ENCODE measurements at places on chromosomes 16 and 17.

DNA sequence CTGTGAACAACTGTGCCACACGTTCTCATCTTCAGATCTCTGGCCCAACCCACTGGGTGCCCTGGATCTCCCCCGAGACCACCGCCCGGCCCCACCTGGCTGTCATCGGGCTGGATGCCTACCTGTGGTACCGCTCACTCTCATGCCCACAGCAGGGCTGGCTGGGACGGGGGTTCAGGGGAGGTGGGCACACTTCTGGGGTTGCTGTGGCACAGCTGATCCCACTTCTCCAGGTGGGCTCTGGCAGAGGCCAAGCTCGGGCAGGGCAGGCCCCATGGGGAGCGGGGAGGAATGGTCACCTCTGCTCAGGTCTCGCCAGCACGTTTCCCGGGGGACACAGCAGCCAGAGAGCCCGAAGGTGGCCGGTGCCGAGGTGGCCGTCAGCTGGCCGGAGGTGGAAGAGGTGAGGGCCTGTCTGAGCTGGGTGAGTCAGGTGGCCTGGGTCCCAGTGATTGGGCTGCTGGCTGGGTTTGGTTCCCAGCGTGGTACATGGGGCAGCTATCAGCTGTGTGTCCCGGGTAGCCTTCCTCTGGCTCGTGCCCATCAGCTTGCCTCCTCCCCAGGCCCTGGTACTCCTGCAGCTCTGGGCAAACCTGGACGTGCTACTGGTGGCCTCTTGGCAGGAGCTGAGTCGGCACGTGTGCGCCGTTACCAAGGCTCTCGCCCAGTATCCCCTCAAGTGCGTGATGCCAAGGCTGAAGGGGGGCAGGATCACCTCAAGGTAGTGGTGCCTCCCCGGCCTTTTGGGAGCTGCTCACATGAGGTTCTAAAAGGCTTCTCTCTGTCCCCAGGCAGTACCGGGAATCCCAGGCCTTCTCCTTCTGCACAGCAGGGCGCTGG lies 2.3 kb upstream of the MRPS34 start:
- no peak for DNase-seq

GRCh38 chr17:31792007-31792585 lies 66.9 kb downstream of the COPRS start:
- no peak for DNase-seq

- no peak for DNase-seq
These were observed 45.9 kb downstream of the MAPT start for GRCh38 chr17:45940293-45940692.

- DNase-seq: no peak
These were observed 199.5 kb downstream of the WWOX start for GRCh38 chr16:78298986-78299385.

- no peak for DNase-seq
These were observed 124.2 kb upstream of the N4BP1 start for GRCh38 chr16:48734220-48734619.

DNA sequence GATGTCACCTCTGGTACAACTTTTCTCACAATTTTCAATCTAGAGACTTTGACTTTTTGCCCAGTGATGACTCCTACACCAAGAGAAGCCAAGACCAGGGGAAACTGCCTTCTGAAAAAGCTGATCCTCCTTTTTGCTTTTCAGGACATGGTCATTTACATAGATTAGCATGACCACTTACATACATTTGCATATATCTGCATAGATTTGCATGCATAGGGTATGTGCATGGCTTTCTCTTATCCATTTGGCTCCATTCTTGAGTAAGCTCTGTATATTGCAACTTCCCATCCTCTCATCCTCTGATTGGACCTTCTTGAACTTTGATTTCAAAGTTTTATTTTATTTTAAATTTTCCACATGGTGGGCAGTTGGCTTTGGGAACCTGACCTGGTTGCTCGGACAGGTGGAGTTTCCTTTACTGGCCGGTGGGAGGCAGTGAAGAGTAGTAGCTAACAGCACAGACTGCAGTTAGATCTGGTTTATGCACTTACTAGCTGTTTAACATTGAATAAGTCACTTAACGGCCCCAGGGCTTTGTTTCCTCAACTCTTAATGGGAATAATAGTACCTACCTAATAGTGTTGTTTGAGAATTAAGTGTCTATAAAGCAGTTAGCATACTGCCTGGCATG lies 92.9 kb downstream of the GPR139 start:
- DNase-seq: no peak

DNA sequence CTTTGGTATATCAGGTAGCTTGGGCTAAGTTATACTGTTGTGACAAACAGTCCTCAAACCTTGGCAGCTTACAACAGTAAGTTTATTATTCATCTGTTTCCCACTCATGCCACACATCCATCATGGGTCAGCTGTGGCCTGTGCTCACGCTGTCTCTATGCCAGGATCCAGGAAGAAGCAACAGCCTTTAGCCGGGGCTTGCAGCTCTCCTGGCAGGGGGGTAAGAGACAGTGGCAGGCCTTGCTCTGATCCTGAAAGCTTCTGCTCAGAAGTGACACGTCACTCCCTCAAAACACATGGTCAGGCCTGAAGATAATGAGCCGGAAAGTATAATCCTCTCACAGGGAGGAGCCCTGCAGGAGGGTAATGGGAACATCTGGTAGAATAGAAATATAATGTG lies 377.6 kb downstream of the CPPED1 start:
- DNase-seq: no peak

GRCh38 chr16:48608871-48609651 lies 919 bp downstream of the N4BP1 start:
- no peak for DNase-seq

GRCh38 chr17:48724251-48725003 lies 1.4 kb downstream of the PRAC2 start:
- peak; percentile 83 for DNase-seq

DNA sequence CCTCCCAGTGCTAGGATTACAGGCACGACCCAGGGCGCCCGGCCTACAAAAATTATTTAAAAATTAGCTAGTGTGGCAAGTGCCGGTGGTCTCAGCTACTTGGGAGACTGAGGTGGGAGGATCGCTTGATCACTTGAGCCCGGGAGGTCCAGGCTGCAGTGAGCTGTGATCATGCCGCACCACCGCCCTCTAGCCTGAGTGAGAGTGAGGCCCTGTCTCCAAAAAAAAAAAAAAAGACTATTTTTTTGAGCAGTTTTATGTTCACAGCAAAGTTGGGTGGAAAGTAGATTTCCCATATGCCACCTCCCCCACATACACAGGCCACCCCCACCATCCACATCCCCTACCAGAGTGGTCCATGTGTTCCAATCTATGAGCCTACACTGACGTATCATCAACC lies 84.9 kb downstream of the MGAT5B start:
- DNase-seq: no peak

- no peak for DNase-seq
These were observed 4.3 kb upstream of the SETD6 start for GRCh38 chr16:58510776-58511628.

GRCh38 chr16:83933885-83934683 lies 19.0 kb upstream of the OSGIN1 start:
- DNase-seq: no peak

GRCh38 chr16:84689111-84689510 lies 10.7 kb upstream of the USP10 start:
- no peak for DNase-seq

GRCh38 chr16:57235128-57236021 lies 9.7 kb upstream of the ARL2BP start:
- DNase-seq: no peak

GRCh38 chr16:22844416-22844815 lies 30.5 kb downstream of the HS3ST2 start:
- no peak for DNase-seq

DNA sequence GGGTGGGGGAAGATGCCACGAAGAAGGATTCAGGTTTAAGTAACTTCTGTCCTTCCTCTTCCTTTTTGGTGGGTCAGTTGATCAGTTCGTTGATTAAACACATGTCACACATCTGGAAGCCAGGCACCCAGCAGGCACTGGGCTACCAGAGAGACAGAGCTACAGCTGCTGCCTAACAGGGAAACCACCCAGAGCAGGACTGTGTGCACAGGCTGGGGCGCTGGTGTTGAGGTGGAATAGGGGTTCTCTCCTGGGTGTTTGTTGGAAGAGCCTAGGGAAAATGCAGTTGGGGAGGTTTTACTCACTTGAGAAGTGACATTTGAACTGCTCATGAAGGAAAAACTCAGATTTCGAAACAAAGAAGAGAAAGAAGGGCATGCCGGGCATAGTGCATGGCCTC lies 152.4 kb downstream of the IRX5 start:
- no peak for DNase-seq

DNA sequence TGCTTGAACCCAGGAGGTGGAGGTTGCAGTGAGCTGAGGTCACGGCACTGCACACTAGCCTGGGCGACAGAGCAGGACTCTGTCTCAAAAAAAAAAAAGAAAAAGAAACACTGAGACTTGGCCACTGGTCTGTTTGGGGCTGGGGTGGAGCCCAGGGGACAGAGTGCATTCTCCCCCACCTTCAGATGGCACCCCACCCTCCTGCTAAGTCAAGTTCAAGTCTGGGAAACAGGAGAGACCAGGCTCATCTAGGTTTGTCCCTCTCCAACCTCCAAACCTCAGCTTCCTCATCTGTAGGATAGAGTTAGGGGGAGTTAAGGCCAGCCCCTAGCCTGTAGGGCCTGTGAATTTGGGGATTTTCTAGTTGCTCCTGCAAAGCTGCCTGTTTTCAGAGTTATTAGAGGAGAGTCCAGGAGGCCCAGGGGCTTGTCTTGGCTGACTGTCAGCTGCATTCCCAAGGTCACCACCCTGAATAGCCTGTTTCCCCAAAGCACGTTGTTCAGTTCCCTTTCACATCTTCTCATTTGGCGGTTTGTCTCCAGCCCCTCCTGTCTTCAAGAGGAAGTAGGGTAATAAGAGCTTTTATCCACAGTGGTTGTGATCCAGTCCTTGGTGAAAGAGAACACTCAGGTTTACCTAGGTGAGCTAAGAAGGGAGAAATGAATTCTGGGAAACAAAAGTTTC lies 2.2 kb downstream of the MT3 start:
- DNase-seq: no peak

DNA sequence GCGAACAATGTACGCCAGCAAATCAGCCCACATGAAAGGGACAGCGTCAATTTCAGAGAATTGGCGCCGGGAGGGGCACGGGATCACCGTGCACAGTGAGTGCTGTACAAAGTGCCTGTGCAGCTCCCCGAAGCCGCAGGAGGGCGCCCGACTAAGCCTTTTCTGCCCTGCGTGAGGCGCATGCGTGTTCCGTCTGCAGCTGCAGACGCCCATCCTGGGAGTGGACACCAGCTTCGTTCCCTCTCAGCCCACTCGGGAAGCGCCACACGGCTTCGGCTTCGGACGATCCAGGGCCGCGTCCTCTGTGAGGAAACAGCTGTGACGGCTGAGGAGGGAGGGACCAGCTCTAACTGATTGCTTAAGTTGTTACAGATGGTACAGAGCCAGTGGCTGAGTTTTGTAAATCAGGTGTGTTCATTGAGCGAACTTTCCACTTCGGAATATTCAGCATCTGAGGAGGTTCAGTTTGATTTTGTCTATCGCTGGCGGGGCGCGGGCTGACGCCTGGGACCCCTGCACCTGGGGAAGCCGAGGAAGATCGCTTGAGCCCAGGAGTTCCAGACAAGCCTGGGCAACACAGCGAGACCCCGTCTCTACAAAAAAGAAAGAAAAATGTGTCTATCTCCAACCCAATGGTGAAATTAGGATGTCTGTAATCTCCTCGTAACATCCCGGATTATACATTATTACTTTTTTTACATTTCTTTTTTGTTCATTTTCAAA lies 15.4 kb upstream of the ZNF287 start:
- DNase-seq: peak; percentile 81

- DNase-seq: no peak
These were observed 248.0 kb downstream of the TMEM114 start for GRCh38 chr16:8342276-8342675.

GRCh38 chr17:42678951-42679491 lies 2.2 kb upstream of the PLEKHH3 start:
- DNase-seq: peak; percentile 52

GRCh38 chr16:28603381-28604185 lies 6.3 kb downstream of the SULT1A1 start:
- no peak for DNase-seq

DNA sequence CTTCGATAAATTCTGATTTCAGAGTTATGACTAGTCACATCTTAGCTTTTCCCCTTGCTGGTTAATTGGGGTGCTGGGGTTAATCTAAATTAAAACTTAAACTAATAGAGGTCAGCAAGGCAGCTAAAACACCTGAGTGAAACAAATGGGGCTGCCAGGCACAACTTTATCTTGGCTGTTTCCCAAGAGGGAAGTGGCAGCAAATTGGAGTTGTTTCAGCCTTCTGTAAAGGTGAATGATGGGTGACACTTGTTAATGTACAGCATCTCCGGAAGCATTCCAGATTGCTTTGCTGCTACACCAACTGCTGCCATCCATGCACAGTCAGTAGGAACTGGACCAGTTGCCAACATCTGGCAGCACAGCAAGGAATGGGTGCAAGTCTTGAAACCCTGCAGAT lies 43.9 kb downstream of the AATF start:
- DNase-seq: no peak
